Activated T-helper 1 cell treated with anti-CD3 and anti-CD28 coated beads, Interleukin-12 subunit alpha, Interleukin-12 subunit beta, Interleukin-2, Interleukin-4 antibody, amounts not matched to agents 30 ng/mL and 10 ng/mL and 1 ng/mL, durations not matched to agents 14 hours and 24 hours and 36 hours (primary cell): ENCODE measurements at places on chromosomes 6 and 20. TPM values are rescaled to one million over a fixed set of nuclear protein-coding genes. Genes with fewer than 3 reads are reported as not detected.

The ATAT1 gene
- 11.6 and 13.4 TPM in 2 replicates for total RNA-seq

The LY6G6C gene
- total RNA-seq, result not detected in 2 replicates

The IL17F gene
- 0.27 TPM in 1 of 2 replicates, not detected in the other for total RNA-seq

The HMGCLL1 gene
- not detected in 2 replicates for total RNA-seq

The KIF6 gene
- total RNA-seq, result 0.08 and 0.15 TPM in 2 replicates

The EFCAB8 gene
- total RNA-seq, result 0.05 and 0.39 TPM in 2 replicates

The GINS1 gene
- total RNA-seq, result 39.6 and 40.1 TPM in 2 replicates

The FABP7 gene
- not detected in 2 replicates for total RNA-seq

The ADGB gene
- not detected in 2 replicates for total RNA-seq

The RAET1G gene
- 0.18 TPM in 1 of 2 replicates, not detected in the other for total RNA-seq

The BPIFB1 gene
- total RNA-seq, result not detected in 2 replicates

The PYGB gene
- total RNA-seq, result 36.8 and 38.5 TPM in 2 replicates
